Hematopoietic multipotent progenitor cell treated with erythropoietin and hydrocortisone succinate and interleukin-3 and kit ligand, for 15 days (in vitro differentiated cells): ENCODE measurements at places on chromosomes 3 and 15.

DNA sequence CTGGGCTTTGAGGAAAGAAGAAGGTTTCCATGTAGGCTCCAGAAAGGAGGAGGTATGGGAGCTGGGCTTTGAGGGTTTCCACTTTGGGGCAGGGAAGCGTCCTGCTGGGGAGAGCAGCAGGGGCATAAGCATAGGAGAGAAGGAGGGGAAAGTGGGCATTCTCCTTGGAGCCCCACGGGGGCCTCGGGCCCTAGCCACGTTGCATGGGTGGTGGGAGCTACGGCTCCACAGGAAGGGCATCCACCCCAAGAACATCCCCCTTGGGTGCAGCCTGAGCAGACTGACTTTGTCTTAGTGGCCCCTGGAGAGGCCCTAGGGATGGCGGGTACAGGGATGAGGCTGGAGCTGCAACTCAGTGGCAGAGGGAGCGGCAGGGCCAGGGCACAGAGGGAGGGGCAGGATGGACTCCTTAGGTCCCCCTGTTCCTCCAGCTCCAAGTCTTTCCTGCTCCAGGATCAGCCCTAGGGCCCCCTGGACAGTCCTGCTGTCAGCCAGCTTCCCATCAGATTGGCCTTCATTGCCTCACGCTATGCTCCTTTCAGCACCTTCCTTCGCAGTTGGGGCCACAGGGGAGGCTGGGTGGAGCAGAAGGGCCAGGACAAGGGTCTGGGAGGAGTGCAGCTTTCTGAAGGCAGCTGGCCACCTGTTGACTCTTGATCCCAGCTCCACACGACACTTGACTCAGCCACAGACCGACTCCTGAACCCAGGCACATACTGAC, 22.9 kb downstream of the PRR20G start:
- DNase-seq: no peak

DNA sequence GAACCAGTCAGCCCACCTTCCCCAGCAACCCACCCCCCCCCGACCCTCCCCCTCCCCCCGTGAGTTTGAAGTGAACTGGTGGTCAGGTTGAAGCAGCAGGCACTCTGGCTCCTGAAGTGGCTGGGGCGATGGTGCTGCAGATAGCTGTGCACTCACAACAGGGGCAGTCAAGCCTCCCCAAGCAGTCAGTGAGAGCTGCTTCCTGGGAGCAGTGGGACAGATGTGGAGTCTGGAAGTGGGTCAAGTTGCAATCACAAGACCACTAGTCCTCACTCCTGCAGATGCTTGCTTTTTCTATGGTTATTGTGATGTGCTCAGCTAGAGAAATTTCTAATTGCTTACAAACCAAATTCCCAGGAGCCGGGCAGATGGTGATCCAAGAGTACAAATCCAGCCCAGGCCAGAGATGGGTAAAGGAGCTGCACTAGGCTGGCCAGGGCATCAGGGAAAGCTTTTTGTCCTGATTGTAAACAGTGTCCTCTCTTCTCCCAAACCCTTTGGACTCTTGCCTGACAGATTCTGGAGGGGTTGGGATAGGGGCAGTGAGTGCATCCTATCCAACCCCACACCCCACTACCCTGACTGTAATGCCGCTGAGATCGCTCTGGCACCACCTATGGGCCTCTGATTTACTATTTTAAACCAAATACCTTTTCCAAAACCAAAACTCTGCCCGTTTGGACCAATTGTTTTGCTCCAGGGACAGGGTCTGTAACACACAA, 9.8 kb upstream of the CLPX start:
- DNase-seq: no peak

GRCh38 chr3:184491867-184492615, 69.5 kb upstream of the EPHB3 start:
- no peak for DNase-seq

DNA sequence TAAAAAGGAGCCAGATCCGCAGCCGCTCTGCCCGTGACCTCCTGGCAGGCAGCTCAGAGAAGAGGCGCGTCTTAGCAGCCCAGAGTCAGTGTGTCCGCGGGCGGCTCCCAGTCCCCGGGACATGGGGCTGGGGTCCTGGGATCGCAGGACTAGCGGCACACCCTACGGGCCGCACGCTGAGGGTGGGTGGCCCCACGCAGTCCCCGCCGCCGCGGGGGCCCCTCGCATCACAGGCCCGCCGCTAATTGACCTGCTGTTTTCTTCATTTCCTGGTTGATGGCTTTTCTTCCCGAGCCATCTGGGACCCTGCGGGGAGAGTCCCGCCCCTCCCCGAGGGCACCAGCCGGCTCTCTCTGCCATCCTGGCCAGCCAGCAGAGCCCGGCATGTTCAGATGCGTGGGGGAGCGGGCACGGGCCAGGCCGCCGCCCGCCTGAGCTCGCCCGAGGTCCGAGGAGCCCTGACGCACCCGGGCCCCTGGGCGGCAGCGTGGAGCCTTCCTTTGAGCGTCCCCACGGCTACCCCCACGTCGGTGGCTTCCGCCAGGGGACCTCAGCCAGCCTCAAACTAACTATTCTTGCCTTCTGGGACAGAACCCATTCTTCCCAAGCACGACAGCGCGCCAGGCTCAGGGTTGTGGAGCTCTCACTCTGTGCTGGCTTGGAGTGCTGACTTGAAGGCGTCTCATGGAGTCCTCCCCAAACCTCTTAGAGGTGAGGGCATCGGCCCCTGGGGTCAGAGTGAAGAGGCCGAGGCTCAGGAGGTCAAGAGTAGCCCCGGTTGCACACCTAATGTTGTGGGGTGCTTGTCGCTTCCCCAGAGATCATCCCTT, 34.6 kb upstream of the CACNA2D3 start:
- DNase-seq: no peak

GRCh38 chr3:46049093-46049492, 21.8 kb upstream of the XCR1 start:
- DNase-seq: no peak

DNA sequence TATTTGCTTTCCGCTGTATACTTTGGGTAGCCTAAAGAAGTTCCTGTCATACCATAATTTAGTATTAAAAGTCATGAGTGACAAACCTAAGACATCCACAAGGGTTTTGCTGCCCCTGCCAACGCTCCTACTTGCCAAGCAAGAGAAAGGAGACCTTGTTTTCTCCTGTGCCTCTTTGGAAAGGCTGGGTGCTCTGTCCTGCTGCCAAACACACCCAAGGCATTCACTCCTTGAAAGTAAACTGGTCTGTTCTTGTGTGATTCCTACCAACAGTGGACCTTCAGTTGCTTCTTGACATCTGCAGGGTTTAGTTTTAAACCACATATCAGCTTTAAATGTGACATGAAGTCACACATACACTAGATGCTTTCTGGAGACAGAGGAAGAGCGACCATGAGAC, 295.4 kb downstream of the SLC9A9 start:
- no peak for DNase-seq

DNA sequence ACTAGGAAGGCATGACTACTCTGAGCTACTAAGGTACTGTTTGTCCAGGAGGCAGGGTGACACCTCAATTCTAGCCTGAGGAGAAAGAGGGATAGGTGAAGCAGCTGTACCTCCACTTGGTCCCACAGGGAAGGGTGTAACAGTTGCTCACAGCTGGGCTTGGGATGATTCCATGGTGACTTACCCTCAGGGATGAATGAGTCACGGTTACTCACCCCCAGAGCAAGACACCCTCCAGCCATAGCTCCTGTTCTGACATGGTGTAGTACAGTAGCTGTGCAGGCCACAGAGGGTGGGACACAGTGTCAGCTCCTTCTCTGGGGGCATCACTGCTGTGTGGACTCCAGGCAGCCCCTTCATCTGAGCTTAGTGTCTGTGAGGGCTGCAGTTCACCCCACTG, 868.6 kb upstream of the SEMA6D start:
- DNase-seq: no peak

DNA sequence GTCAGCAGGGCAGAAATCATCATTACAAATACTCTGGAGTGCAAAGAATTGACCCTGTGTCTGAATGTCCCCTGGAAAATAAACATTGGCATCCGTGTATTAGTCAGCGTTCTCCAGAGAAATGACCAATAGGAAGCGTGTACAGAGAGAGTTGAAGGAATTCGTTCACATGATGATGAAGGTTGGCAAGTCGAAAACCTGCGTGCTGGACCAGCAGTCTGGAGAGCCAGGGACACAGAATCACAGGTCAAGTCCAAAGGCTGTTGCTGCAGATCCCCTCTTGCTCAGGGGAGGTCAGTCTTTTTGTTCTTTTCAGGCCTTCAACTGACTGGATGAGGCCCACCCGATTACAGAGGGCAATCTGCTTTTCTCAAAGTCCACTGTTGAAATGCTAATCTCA, 16.6 kb downstream of the GP9 start:
- no peak for DNase-seq

GRCh38 chr3:127569160-127569559, 21.4 kb downstream of the TPRA1 start:
- no peak for DNase-seq

DNA sequence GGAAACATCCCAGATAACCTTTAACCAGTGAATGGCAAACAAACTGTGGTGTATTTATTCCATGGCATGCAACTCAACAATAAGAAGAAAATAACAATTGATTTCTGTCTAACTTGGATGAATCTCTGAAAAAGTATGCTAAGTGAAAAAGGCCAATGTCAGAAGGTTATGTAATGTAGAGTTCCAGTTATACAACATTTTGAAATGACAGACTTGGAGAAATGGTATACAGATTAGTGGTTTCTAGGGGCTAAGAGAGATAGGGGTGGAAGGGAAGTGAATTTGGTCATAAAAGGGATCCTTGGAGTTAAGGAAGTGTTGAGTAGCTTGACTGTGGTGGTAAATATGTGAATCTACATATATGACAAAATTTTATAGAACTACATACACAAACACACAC, 269.4 kb upstream of the SUCLG2 start:
- no peak for DNase-seq

GRCh38 chr3:49711489-49711888, 8.0 kb downstream of the AMIGO3 start:
- no peak for DNase-seq

- DNase-seq: no peak
Observed at GRCh38 chr3:193815246-193816027, 222.4 kb downstream of the OPA1 start.

DNA sequence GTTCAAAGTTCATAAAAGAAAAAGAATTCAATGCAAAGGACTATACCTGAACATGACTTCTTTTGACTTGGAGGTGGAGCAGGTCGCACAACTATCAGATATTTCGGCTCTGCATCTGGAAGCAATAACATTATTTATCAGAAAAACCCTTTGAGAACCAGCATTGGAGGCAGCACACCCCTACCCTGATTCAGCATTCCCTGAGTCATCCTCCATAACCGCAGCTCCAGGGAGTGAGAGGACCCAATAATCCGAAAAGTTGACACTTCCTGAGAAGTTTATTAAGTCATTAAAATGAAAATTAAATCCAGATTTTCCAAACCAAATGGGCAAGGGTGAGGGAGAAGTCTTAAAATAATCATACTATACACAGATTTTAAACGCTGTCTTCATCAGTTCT, 90.6 kb downstream of the ABI3BP start:
- DNase-seq: no peak

GRCh38 chr3:57065588-57065987, 5.1 kb downstream of the SPATA12 start:
- DNase-seq: no peak

GRCh38 chr3:4376499-4376898, 73.3 kb downstream of the SETMAR start:
- DNase-seq: no peak

GRCh38 chr3:54964081-54964480, 36.2 kb upstream of the LRTM1 start:
- DNase-seq: no peak

- DNase-seq: no peak
Observed at GRCh38 chr3:63538919-63539318, 113.6 kb upstream of the SNTN start.

DNA sequence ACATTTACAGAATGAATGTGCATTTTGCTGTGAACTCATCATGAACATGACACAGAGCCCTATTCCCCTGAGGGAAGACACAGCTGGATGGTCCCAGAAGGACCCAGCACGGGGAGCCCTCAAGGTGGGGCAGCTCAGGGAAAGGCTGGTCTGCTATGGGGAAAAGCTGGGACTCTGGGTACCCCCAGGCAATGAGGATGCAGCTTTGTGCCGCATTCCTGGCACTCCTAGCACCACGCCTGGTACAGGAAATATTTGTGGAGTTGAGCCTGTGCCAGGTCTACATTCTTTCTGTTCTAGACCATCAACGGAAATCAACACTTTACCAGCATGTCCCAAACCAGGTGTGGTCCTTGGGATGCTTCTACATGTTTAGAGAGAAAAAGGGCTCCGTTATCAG, 74.0 kb downstream of the SRGAP3 start:
- no peak for DNase-seq

GRCh38 chr3:52314489-52314888, 1.6 kb upstream of the DNAH1 start:
- DNase-seq: no peak

- peak; percentile 46 for DNase-seq
Observed at GRCh38 chr3:177196008-177196455, 1.2 kb downstream of the TBL1XR1 start.

DNA sequence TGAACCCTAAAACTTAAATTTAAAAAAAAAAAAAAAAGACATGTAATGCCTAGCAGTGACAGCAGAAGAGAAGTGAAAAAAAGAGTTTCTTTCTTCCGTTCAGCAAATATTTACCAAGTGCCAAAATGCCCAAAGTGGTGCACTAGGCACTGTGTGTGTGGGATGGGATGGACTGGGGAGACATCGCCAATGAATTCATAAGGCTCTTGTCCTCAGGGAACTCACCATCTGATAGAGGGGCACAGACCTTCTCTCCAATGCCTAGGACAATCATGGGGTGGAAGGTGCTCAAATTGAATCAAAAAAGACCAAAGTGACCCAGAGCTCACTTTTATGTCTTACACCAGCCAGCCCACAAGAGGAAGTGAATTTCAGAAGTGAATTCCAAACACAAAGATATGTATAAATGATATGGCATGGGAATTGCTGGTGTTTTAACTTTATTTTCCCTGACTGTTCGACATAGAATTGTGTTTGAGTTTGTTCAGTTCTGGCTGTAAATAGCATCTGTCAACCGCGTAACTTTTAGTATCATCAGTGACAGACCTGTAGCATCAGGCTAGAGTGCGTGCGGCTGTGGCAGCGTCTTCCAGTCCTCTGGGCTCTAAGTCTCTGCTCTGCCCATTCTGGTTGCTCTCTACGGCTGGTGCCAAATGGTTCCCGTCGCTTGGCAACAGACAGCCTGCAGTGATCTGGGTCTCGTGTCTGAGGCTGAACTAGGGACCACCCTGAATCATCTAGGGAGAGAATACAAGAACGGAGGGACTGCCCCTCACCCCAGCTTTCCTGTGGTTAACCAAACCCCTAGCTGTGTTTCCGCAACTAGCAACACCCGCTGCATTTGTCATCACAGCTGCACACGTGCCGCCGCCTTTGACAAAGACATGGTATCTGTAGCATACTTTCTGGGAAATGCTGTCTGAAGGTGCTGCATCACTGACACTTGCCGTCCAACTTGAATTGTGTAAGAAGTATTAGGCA, 154.0 kb upstream of the THBS1 start:
- DNase-seq: no peak

GRCh38 chr3:23303601-23304217, 100.6 kb downstream of the UBE2E2 start:
- no peak for DNase-seq

- peak; percentile 34 for DNase-seq
Observed at GRCh38 chr3:156150434-156151066, 30.2 kb downstream of the KCNAB1 start.
